ENCODE measurements at places on chromosomes 6 and 20. TPM values are rescaled to one million over a fixed set of nuclear protein-coding genes. Genes with fewer than 3 reads are reported as not detected.

DNA sequence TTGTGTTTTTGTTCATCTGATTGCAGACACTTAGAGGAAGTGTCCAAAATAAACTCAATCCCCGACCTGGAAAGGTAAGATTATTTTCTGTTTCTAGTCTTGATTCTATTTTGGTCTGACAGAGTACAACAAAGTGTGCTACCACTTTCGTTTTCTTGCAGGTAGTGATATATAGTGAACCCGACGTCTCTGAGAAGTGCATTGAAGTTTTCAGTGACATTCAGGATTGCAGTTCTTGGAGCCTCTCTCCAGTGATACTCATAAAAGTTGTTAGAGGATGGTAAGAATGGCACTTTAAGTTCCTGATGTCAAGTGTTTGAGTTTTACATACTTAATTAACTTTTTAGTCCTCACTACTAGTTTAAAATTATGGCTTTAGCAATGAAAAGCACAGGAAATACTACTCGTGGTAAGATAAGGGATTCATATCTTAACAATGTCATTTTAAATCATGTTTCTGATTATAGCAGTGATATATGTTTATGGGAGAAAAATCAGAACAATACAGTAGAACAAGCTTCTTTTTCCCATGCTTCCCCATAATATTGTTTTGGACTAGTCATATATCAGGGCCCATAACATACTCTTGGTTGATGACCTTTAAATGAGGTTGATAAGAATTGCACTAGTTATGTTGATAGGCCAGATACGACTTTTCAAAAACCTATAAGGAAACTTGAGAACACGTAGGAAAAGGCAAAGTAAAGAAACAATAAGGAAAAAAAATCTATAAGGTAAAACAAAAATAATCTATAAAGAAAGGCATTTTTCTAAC is 104.0 kb downstream of the RTN4IP1 start:
- ATAC-seq, result no peak

DNA sequence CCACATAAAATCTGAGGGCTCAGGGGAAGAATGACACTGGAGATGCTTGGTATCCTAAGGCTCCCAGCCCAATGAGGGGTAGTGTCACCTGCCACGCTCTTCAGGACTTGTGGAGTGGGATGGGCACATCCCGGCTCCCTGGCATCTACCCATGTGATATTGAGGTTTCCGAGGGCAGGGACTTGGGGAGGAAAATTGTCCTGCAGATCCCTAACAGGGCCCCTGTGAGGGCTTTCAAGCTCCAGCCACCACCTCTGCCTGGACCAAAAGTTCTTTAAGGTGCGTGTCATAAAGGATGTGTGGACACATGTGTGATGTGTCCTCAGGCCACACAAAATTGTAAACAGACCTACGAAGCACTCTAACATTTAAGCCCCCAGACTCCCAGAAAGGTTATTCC is 2.5 kb downstream of the SCML4 start:
- no peak for ATAC-seq

DNA sequence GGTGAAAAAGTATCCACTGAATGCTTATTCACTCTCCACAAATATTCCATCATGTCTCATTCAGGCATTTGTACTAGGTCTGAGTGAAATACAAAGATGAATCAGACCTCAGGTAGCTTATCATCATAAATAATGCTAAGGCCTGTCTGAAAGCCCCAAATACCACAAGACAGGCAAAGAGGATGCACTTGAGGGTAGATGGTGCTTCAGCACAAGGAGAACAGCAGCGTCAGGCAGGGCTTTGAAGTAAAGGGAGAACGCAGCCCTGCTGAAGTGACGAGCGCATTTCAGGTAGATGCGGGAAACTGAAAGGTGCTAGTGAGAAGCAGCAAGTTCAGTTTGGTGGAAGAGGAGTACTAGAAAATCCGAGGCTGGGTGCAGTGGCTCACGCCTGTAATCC is 38.7 kb downstream of the MAP3K5 start:
- no peak for ATAC-seq

DNA sequence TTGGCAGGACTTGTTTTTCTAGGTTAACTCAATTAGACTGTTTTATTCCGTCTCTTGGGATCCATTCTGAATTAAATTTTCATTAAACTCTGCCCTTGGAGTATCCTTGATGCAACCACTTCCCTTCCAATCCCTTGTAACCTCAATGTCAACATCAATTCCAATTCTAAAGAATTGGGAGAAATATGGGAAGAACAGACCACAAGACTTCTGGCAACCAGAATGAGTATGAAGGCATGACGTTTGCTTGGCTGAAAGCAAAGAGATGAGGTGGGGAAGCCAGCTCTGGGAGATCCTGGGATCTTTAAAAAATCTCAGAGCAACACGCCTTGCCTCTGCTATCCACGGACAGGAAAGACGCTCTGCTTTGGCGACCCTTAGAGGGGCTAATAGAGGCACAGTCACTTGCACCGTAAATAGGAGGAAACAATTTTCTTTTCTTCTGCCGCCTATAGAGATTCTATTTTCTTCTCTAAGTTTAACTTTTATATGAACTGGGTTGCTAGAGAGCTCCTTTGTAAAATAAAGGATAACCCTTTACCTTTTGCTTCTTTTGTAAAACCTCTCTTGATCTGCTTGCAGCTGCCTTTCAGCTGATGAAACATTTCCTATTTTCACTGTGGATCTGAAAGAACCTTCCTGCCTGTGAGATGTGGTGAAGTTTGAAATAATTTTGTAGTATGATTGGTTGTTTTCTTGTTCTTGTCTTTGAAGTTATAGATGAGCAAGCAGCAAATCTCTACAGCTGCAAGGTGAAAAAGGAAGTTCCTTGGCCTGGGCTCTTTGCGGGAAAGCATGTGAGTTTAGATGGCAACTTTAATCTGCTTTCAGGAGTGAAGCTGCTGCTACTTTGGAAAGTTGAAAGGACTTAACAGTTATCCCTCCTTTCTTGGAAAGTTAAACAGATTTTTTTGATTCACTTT is at the start of gene ASIP:
Gene ASIP, plus strand, starts transcription at position 731 of the 923 bp plus-strand sequence. CDS start 18,952 bp downstream, outside the sequence.
- ATAC-seq, result no peak

GRCh38 chr6:43821101-43821886 is 51.3 kb downstream of the VEGFA start:
- no peak for ATAC-seq

DNA sequence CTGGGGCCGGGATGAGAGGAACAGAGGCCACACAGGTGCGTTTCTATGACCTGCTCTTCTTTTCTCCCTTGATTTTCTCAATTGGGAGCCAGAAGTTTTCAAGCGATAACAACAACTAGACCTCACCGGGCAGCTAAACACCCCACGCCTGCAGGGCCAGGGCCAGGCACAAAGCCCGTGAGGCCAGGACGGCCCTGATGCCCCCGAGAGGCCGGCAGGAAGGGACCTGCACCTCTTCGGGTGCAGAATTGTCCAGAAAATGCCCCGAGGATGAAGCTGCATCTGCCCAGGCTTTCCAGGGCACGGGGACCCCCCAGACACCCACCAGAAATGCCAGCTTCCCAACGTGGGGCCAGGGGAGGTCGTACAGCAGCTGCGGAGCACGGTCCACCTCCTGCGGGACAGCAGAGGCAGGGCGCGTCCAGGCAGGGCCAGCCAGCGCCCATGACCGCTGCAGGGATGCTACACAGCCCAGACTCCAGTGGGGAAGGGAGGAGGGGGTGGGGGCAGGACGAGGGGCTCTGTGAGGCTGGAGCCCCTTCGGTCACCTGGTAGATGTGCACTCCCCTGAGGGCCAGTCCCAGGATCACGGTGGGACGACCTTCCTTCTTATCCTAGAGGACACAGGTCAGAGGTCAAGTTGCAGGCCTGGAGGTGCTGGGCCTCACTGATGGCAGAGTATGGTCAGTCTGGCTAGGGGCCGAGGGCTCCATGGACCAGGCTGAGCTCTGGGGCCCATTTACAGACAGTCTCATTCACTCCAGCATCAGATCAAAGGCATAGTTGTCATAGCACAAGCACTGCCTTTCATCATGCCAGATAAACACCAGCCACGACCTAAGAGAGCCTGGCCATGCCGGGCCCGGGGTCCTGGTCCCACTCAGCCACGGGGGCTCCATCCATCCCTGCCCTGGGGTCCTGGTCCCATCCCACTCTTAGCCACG is 16.4 kb downstream of the FRMD1 start:
- no peak for ATAC-seq

GRCh38 chr6:36963451-36964290 is 9.1 kb downstream of the PI16 start:
- peak; percentile 20 for ATAC-seq

Gene TMEM200A
- total RNA-seq, result 1.1 TPM

Gene TMEM244
- total RNA-seq, result not detected

- ATAC-seq, result no peak
Observed at GRCh38 chr20:51424270-51425117, 118.0 kb downstream of the NFATC2 start.

DNA sequence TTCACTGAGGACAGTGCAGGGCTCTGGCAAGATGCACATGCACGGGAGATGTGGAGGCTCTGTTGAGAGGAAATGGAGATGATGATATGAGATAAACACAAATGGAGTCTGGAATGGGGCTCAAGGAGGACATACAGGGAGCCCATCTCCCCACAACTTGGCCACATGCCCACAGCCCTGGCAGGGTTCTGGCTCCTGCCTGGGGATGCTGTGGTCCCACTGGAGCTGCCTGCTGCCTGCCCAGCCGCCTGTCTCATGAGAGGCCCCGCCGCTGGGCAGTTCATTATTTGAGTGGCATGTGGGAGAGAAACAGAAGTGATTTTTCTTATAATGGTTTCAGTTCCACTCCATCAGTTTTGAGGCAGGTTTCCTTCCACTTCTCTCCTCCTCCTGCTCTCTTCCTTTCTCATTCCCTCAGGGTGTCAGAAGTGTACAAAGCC is 133.6 kb upstream of the TRAF3IP2 start:
- no peak for ATAC-seq

Gene SNX3
- total RNA-seq, result 183 TPM

GRCh38 chr6:162371121-162371520 is 356.4 kb downstream of the PRKN start:
- ATAC-seq, result no peak

Gene ZNF391
- total RNA-seq, result 2.7 TPM

DNA sequence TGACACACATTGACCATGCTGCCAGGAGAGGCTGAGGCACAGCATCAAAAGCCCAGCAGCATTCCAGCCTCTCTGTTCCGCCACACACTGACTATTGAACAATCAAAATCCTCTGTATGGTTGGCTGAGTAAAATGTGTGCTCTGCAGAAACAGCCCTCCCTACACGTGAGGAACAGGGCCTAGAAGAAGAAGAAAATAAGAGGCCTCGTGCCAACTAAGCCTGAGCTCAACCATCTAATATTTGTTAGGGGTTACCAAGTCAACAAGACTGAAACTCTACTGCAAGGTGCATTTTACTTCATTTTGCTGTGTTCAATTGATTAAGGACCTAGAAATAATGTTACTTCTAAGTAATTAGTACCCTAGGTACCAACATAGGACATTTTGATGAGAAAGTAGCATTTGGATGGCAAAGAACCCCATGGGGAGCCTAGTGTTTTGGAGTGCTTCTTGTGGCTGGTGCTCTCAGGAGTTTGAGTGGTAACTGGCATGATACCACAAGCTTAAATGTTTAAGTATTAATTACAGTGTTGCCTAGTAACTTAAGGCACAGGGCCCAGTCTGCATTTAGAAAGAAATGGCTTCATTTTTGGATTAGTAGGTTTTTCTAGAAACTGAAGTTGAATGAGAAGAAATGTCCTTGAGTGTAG is 146.6 kb upstream of the PLN start:
- ATAC-seq, result no peak

Gene MUC22
- not detected for total RNA-seq

GRCh38 chr20:36461600-36462439 is 79.5 kb upstream of the MYL9 start:
- peak; percentile 54 for ATAC-seq

DNA sequence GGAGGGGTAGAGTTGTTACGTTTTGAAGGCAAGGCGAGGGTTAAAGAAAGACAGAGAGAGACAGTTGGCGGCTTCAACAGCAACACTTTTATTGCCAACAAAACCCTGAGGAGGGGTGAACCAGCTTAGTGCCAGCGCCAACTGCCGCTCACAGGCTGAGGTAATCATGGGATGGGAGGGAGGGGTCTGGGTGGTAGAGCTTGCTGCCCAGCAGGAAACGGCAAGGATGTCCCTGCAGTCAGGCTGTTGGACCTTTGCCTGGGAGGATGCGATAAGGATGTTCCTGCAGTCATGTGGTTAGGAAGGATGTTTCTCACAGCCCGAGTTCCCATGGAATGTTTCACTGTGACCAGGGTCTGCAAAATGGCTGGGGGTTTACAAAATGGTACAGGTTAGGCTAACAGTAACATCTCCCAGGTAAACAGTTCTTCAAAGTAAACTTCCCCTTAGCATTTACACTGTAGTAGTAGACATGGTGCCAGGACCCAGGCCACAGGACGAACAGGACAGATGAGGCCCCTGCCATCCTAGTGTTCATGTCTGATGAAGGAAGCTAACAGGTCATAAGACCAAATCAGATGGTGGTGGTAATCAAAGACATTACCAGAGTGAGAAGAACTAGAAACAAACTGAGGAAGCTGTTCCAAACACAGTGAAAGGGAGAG is 647.3 kb upstream of the DEFB115 start:
- no peak for ATAC-seq

Gene TNNC2
- total RNA-seq, result not detected

Gene LRRC73
- total RNA-seq, result 0.31 TPM

GRCh38 chr6:41226752-41227151 is 1.4 kb upstream of the TREML4 start:
- ATAC-seq, result no peak

DNA sequence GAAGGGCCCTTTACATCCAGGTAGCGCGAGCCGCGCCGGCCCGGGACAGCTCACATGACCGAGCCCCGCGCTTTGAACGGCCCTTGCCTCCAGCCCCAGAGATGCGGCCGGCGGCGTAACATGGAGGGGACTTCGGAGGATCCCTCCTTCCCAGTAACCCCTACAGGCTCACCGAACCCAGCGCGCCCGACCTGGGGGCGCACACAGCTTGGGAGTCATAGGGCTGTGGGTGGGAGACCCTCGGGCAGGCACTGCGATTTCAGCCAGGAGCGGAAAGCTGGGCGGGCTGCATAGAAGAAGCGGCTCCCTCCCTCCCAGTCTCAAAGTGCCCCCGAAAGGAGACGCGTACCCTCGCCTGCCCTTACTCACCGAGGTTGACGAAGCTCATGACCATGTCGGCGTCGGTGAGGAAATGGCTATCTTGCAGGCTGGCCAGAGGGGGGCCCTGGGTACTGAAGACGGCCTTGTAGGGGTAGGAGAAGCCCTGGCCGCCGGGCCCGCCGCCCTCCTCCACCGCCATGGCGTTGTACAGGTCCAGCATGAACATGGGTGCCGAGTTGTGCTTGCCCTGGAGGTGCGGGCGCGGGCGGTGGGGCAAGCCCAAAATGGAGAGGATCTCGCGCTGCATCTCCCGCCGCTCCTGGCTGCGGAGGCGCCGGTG is 975 bp downstream of the BMP7 start:
- ATAC-seq, result no peak

GRCh38 chr6:163756079-163756478 is 341.6 kb downstream of the QKI start:
- no peak for ATAC-seq

Gene TRIM15
- total RNA-seq, result not detected
